Pulmonary artery endothelial cell (primary cell): ENCODE measurements at places on chromosomes 4 and X. TPM values are rescaled to one million over a fixed set of nuclear protein-coding genes. Genes with fewer than 3 reads are reported as not detected.

DNA sequence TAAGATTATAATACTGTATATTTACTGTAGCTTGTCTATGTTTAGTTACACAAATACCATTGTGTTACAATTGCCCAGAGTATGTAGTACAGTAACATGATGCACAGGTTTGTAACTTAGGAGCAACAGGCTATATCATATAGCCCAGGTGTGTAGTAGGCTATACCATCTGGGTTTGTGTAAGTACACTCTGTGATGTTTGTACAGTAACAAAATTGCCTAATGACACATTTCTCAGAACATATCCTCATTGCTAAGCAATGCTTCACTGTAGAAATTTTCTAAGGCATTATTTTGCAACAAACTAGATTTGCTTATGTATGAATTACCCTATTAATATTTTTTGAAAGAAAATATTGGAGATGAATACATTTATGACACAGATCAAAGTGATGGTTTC, 1390.9 kb downstream of the C4orf33 start:
- no peak for DNase-seq

The CLDN34 gene
- 0.07 and 0.26 TPM in 2 replicates for total RNA-seq

GRCh38 chr4:104451573-104451972, 43.1 kb downstream of the CXXC4 start:
- no peak for DNase-seq

DNA sequence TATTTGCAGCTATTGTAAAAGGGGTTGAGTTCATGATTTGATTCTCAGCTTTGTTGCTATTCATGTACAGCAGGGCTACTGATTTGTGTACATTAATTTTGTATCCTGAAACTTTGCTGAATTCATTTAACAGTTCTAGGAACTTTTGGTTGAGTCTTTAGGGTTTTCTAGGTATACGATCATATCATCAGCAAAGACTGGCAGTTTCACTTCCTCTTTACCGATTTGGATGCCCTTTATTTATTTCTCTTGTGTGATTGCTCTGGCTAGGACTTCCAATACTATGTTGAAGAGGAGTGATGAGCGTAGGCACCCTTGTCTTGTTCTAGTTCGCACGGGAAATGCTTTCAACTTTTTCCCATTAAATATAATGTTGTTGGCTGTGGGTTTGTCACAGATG, 48.1 kb downstream of the NPY1R start:
- DNase-seq, result no peak

GRCh38 chr4:52144372-52144771, 93.3 kb downstream of the SPATA18 start:
- DNase-seq, result no peak

GRCh38 chrX:14267216-14267615, 237.5 kb upstream of the GEMIN8 start:
- no peak for DNase-seq
